Renal cortex interstitium (tissue), 15 donors: ENCODE measurements at places on chromosomes 16 and 17.

DNA sequence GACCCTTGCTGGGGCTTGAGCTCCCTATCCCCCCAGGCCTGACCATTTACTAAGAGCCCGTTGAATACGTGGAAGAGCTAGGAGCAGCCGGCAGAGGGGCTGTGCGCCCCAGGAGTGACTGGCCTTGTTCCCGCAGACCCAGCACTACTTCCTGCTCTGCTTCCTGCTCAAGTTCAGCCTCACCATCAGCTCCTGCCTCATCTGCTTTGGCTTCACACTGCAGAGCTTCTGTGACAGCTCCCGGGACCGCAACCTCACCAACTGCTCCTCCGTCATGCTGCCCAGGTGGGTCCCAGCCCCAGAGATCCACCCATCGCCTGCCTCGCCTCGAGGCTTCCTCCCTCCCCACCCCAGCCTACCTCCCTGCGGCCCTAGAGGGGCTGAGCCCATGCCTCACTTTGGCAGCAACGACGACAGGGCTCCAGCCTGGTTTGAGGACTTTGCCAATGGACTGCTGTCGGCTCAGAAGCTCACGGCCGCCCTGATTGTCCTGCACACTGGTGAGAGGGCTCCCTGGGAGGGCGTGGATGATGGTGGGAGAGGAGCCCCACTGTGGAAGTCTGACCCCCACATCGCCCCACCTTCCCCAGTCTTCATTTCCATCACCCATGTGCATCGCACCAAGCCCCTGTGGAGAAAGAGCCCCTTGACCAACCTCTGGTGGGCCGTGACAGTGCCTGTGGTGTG lies 17.2 kb downstream of the CASKIN2 start:
- DNase-seq, result no peak

DNA sequence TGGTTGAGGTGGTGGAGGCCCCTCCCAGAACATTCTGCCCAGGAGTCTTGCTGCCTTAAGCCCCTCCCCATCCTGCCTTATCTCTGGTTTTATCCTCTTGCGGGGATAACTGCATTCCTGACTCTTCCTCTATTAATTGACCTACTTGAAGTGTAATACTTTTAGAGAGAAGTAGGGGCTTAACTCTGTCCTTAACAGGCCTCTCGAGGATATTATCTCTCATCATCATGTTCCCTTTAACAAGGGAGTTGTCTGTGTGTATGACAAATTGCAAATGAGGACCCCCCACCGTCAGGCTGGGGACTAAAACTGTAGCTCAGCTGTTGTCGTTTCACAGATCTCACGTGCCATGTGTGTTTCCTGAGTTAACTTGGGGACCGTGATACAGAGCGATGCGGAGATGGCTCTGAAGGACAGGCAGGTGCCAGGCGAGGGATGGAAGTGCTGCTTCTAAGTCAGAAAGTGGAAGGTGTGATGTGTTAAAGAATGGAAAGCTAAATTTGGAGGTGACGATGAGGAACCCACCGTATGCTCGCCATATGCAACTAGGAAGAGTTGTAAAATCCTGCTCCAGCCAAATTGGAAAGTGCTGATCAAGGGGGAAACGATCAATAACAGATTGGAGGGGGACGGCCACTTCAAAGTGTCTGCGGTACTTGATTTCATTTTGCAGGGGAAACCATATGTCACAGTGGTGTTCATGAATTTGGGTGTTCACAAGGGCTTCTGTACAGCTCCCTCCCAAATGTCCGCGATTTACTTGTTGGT lies 106.3 kb downstream of the RPTOR start:
- no peak for DNase-seq

DNA sequence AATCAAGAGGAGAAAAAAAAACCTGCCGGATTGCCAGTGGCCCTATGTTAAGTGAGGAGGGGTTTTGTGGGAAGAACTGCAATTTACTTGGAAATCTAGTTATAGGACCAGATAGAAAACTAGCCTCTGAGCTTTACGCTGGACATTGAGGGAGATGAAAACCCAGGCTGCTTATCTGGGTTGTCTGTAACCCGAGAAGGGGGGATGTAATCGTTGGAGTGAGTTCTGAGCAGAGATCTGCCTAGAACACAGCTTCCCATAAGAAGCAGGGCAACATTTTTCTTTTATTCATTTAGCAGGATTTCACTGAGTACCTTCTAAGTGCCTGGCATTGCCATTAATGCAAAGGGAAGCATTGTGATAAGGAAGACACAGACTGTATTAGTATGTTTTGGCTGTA lies 70.6 kb downstream of the KATNIP start:
- DNase-seq, result no peak

GRCh38 chr16:56424791-56425438 lies 430 bp downstream of the AMFR start:
- no peak for DNase-seq

DNA sequence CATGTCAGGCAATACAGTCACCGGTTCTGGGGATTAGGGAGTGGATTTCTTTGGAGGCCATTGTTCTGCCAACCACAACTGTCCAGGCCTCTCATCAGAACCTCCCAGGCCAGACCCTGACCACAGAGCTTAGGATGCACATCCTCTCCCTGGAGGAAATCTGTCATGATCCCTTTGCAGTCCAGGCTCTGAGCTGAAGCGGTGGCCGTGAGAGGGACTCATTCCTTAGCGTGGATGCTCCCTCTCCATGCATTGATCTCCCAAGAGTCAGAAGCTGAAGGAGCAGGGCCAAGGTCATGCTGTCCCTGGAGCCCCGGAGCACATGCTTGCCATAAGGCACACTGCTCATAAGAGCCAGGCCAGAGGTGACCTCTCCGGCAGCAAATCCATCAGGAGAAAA lies 181.4 kb downstream of the COPRS start:
- DNase-seq, result no peak

- peak; percentile 53 for DNase-seq
Measured at GRCh38 chr17:80036715-80037477, 454 bp downstream of the CCDC40 start.

GRCh38 chr17:66487121-66487520 lies 184.7 kb downstream of the PRKCA start:
- DNase-seq, result no peak

- DNase-seq, result no peak
Measured at GRCh38 chr16:70520612-70521297, 2.6 kb downstream of the COG4 start.

DNA sequence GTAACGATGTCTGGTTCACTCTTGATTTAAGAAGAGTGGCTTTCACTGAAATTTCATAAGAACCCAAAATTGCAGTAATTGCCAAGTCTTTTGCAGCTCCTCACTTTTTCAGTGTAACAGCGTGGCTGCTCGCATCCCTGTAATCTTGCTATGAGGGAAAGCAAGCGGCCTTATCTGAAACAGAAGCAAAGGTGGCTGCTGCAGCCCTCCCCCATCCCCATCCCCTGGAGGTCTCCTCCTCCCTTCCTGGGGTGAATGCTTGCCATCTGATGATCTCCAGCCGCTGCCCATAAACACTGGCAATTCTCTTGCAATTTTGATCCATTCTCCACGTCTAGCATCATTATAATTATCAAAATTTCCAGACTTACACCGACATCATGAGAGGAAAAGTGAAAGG lies 182.5 kb upstream of the ASIC2 start:
- DNase-seq, result no peak

DNA sequence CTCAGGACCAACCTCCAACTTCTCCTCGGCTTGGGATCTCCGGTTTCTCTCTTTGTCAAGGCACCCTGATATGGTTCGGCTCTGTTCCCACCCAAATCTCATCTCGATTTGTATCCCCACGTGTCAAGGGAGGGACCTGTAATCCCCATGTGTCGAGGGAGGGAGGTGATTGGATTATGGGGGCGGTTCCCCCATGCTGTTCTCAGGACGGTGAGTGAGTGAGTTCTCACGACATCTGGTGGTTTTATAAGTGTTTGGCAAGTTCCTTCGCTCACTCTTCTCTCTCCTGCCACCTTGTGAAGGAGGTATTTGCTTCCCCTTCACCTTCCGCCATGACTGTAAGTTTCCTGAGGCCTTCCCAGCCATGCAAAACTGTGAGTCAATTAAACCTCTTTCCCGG lies 117.9 kb downstream of the SEC14L1 start:
- no peak for DNase-seq

DNA sequence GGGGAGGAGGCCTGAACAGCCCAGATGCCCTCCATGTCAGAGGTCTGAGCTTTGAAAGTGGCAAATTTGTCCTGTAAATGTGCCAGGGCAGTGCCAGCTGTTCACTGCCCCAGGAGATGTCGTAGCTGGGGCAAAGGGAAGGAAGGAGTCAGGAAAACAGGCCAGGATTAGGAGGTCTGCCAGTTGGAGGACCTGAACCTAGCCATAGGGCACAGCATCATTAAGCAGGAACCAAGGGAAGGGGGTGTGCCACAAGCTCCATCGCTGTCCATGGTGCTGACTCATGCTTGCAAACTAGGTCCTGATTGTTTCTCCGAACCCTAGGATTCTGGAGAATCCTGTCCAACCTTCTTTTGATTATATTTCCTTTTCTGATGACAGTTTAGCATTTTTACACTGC lies 124.2 kb downstream of the TMEM132E start:
- DNase-seq, result peak; percentile 37

DNA sequence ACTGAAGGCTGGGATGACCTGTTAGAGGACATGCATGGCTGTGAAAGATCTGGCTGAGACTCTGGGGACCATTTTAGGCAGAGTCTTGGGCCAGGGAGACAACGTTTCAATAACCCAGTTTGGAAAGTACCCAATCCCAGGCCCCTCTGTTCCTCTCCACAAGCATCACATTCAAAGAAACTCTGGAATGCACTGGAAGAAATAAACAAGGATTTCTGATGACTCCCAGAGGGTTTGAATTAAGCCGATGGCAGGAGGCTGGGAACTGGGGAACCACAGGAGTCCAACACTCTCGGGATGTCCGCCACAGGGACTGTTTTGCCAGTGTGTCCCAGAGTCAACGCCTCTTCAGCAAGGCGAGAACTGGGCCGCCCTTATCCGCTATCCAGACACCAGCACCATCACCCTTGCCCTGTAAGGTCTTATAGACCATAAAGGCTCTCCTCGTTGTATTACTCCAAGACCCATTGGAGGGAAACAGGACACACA lies 3.3 kb downstream of the PMP22 start:
- DNase-seq, result no peak

DNA sequence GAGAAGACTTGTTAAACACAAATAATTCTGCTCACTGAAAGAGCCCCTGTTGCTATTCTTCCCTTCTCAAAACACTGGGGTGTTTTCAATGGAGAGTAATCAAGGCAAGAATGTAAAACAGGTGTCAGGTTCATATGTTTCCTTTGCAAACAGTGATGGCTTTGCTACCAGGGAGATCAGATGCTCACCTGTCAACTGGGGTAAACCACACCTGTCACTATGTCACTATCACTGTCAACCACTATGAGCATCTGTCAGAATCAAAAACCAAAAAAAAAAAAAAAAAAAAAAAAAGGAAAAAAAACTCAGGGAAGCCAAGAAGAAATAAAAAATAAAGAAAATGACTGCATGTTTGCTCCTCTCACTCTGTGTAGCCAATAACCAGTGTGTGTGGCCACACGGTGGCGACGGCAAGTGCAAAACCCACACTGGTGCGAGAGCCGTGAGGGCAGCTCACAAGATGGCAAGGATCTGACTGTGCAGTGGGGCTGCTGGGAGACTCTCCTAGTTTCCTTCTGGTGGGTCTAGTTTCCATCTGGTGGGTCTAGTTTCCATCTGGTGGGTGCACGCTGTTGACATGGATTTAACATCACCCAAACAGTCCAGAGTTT lies 22.7 kb downstream of the USP22 start:
- no peak for DNase-seq

DNA sequence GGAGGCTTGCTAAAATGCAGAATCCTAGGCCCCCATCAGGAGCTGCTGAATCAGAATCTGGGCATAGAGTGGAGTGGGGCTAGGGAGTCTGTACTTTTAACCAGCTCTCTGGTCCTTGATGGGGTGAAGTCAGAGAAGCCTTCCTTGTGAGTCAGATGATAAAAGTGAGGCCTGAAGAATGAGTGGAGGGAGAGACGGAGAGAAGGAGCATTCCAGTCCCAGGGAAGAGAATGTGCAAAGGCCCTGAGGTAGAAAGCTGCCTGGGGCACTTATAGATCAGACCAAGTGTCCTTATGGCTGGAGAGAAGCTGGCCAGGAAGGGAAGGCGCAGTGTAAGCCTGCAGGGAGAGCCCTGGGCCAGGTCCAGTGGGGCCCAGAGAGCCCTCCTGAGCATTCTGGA lies 235.1 kb upstream of the NLRP1 start:
- no peak for DNase-seq

DNA sequence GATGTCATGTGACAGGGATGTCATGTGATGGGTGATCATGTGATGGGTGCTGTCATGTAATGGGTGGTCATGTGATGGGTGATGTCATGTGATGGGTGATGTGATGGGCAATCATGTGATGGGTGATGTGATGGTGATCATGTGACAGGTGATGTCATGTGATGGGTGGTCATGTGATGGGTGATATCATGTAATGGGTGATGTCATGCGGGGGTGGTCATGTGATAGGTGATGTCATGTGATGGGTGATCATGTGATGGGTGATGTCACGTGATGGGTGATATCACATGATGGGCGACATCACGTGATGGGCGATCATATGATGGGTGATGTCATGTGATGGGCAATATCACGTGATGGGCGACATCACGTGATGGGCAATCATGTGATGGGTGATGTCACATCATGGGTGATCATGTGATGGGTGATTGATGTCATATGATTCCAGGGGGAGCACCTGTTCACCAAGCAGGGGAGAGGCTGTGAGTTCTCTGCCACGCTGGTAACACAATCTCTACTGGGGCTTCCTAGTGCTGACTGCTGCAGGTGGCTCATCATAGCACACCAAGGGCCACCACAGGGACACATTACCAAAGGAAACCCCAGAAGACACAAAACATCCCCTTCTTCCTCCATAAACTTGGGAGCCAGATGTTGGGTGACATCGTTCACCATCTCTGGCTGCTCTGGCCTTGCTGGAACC lies 16.5 kb downstream of the CD300LB start:
- no peak for DNase-seq

DNA sequence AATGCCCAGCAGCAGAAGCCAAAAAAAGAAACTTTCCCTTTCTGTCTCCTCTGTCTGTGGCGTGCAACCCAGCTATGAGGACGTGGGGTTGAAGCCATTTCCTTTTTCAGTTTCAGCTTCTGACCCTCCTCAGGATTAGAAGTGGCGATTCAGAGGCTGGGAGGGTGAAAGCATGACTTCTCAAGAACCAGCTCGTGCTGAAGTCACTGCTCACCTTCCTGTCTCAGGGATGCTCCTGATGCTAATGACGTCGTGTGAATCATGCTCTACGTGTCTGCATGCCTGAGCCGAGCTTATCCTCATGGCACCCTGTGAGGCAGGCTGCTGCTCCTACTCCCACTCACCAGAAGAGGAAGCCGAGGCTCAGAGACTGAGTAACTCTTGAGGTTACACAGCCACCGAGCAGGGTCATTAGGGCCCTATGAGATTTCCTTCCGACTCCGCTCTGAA lies 5.7 kb upstream of the LPO start:
- no peak for DNase-seq
